ENCODE measurements at places on chromosomes 1 and 21. TPM values are rescaled to one million over a fixed set of nuclear protein-coding genes. Genes with fewer than 3 reads are reported as not detected.

The NECTIN4 gene
- not detected for polyA plus RNA-seq

DNA sequence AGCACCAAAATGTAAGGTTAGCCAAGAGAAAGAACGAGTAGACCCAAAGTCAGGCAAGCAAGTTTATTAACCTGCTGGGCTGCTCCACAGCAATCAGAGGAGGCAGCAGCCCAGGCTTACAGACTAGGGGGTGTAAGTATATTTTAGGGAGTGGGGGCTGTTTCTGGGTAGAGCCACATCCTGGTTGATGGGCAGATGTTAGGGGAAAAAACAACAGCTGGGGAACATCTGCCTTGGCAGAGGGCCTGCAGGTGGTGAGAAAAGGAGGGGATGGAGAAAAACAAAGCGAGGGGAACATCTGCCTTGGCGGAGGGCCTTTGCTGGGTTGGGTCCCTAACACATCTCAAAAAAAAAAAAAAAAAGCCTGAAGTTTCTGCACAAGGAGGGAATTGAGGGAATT, 9.7 kb upstream of the ZBTB48 start:
- DNase-seq = no peak

DNA sequence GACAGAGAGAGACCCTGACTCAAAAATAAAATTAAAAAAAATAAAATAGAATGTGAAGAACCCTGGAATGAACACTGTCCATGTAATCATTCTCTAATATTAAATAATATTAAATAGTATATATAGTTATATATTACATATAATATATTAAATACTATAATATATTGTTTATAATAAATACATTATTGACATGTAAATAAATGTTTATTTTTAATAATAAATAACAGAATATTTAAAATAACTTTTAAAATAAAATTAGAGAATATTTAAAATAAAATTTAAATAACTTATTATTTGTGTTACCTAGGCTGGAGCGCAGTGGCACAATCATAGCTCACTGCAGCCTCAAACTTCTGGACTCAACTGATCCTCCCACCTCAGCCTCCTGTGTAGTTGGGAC, 32.1 kb downstream of the TRAF5 start:
- DNase-seq = no peak

- DNase-seq = no peak
Observed at GRCh38 chr1:1013922-1014648, 788 bp downstream of the ISG15 start.

- DNase-seq = no peak
Observed at GRCh38 chr1:8813016-8813763, 4.2 kb downstream of the RERE start.

DNA sequence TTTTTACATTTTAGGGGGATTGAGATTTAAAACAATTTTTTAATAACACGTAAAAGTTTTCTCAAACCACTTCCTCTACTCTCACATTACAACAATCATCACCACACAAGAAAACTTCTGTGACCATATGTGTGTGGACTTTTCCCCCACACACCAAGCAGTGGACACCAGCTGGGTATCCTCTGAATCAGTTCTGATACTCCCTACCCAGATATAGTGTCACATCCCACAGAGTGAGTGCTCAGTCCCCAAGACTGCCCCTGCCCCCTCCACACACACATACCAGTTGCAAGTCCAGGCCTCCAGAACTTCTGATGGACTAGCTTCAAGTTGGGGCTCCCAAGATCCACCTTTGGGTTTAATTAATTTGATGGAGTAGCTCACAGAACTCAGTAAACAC, 53.3 kb upstream of the QSOX1 start:
- no peak for DNase-seq

GRCh38 chr21:34844013-34844923, 175.5 kb downstream of the CLIC6 start:
- peak; percentile 55 for DNase-seq

GRCh38 chr21:32044205-32045180, 171.7 kb downstream of the HUNK start:
- no peak for DNase-seq

DNA sequence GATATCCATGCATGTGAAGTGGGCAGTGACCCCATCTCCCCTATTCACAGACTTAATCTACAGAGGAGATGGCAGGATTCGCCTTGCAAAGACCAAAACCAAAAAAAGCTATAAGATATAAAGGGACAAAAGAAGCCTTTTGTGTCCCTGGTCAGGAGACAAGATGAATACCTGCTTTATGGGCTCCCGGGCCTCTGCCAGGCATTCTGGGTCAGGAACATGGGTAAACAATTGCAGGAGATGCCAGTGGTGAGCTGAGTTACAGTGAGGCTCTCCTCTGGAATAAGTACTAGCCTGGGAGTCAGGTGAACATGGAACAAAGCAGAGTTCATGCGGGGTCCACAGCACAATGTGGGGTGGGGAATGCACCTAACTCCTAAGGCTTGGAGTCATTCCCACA, 4.7 kb downstream of the SLC9A1 start:
- no peak for DNase-seq

DNA sequence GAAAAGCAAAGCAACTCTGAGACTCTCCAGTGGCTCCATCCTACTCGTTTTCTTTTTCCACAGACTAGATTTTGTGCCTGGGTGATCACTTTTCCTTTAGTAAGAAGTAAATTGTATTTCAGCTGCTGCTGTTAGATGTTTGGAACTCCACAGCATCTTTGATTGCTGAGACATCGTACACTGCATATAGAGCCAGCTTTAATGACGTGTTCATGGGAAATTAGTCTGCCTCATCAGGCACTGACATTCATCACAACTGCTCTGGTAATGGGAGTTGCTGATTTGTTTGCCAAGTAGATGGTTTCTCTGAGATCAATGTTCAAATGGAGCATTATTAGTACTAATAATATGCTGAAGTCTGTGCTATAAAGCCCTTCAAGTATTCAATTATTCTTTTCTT, 573.8 kb upstream of the NR5A2 start:
- no peak for DNase-seq
